CD4-positive, alpha-beta T cell treated with Interleukin-10 for 1 hour (primary cell): ENCODE measurements at places on chromosomes 1 and 21.

DNA sequence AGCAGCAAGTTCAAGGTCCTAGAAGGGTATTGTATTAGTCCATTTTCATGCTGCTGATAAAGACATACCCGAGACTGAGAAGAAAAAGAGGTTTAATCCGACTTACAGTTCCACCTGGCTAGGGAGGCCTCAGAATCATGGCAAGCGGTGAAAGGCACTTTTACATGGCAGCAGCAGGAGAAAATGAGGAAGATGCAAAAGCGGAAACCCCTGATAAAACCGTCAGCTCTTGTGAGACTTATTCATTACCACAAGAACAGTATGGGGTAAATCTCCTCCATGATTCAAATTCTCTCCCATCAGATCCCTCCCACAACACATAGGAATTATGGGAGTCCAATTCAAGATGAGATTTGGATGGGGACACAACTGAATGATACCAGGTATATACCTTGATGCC lies 409.5 kb downstream of the NTNG1 start:
- DNase-seq: no peak

DNA sequence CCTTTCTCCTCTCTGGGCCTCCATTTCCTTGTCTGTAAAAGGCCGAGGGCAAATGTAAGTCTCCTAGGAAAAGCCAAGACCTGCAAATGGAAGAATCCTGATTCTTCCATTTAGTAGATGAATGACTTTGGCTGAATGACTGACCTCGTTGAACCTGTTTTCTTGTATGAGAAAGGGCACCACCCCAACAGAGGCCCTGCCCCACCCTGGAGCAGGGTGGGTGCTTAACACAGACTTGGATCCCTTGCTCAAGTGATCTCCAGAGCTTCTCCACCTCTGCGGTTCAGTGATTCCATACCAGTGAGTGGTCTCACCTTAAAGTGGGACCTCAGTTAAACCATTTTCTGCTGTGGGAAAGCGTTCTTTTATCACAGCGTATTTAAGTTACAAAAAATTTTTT lies 39.0 kb upstream of the GUCA2B start:
- no peak for DNase-seq

DNA sequence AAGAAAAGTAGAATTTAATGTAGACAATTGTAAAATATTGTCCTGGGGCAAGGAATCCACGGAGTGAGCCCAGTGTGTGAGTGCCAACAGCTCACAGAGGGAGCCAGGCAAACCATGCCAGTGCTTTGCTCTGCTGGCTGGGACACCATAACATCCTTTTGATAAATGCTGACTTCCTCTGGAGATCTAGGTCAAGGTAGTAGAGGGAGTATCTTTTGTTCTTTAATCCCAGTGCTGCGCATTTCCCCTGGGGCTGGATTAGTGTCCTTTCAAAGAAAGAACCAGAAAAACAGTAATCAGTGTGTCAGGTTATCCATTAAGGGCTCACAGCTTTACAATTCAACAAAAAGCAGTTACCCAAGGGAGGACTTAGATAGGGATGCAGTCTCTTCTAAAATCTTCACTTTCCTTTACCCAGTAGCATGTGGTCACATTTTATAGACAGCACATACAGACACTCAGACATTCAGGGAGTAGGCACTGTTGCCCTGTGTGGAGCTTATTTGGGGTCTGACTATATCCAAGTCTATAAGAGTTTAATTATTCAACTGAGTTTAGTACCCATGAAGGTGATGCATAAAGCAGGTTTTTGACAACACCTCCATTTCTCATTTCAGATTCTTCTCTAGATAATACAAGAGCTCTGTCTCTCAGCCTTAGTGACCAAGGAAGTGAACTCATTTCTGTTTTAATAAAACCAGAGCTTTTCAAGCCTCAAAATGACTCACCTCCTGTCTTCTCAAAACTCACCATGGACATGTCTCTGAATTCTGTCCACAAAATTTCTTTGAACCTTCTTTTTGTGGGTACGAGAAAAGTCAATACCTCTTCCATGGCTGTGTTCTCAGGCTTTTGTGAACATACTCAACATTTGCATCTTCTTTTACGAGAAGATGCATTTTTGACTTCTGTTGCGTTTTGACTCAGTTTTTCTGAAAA lies 215.3 kb downstream of the BRINP2 start:
- no peak for DNase-seq

- DNase-seq: no peak
Measured at GRCh38 chr21:33069645-33069993, 322 bp upstream of the OLIG1 start.

DNA sequence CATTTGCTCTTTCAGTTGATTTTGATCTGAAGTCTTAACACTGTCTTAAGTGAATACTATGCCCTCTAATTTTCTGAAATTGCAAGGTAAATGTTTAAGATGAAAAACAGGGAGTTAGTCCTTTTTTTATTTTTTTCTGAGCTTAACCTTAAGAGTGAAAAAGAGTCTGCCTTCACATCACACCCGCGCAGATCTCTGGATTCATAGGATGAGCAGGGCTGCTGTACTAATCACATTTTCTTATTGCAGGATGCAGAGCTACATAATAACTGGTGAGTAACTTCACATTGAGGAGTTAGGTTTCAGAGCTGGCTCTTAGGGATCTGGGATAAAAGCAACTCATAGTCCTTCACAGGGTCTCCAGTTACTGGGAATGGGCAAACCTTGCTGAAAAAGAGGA lies 188.7 kb upstream of the ATP1B1 start:
- DNase-seq: no peak

- DNase-seq: peak; percentile 50
Measured at GRCh38 chr21:44337941-44338895, 972 bp downstream of the CFAP410 start.

- DNase-seq: no peak
Measured at GRCh38 chr1:161482610-161483009, 22.6 kb upstream of the FCGR2A start.

DNA sequence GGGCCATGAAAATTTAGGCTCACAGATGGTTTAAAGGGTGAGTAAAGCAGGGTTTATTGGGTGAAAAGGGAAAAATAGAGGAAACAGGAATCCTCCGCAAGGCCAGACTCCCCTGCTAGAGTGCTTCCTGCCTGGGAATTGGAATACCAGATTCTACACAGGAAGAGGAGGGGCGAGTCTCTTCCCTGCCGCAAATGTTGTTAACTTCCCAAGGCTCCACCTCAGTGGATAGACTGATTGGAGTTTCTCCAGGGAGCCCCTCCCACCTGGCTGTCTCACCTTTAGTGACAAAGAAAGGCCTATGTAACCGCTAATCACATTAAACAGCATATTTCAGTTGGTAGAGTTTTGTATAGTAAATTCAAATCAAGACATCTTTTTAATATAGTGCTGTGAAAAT lies 1450.1 kb downstream of the KCNT2 start:
- DNase-seq: no peak

DNA sequence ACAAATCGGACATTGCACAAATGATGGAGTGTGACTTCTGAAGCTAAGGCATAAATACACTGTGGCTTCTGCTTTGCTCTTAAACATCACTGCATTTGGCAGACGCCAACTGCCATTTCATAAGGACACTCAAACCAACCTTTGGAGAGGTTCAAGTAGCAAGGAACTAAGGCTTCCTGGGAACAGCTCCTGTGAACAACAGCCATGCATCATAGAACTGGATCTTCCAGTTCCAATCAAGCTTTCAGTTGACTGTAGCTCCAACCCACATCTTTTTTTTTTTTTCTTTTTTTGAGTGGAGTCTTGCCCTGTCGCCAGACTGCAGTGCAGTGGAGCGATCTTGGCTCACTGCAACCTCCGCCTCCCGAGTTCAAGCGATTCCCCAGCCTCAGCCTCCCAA lies 10.7 kb upstream of the HUNK start:
- DNase-seq: no peak

- DNase-seq: no peak
Measured at GRCh38 chr1:244210884-244211558, 159.9 kb downstream of the ZBTB18 start.

- DNase-seq: no peak
Measured at GRCh38 chr1:40653851-40654537, 11.5 kb downstream of the RIMS3 start.

GRCh38 chr1:222935239-222935900 lies 120.5 kb downstream of the DISP1 start:
- no peak for DNase-seq

GRCh38 chr1:203641503-203641890 lies 14.9 kb downstream of the ATP2B4 start:
- no peak for DNase-seq

DNA sequence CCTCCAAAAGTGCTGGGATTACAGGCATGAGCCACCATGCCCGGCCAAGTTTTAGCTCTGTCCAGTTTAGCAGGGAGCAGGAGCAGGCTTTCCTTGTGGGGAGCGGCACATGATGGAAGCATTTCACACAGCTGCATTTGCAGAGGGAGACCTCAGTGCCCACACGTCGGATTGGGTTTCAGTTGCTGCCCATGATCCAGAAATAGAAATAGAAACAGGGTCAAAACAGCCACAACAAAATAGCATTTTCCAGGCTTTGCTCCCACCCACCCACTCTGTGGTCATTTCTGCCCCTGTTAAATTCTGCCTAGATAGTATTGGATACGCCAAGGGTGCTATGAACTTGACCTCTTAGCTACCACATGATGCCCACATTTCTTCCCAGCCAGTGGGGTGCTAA lies 128.4 kb downstream of the CNIH3 start:
- no peak for DNase-seq

DNA sequence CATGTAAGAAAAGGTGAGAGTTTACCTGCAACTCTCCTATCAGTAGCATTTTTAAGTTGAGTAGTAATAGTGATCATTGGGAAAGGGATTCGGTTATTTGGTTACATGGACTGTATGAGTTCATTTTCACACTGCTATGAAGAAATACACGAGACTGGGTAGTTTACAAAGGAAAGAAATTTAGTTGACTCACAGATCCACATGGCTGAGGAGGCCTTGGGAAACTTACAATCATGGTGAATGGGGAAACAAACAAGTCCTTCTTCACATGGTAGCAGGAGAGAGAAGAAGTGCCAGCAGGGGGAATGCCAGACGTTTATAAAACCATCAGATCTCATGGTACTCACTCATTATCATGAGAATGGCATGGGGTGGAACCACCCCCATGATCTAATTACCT lies 59.3 kb upstream of the FBXO28 start:
- no peak for DNase-seq

DNA sequence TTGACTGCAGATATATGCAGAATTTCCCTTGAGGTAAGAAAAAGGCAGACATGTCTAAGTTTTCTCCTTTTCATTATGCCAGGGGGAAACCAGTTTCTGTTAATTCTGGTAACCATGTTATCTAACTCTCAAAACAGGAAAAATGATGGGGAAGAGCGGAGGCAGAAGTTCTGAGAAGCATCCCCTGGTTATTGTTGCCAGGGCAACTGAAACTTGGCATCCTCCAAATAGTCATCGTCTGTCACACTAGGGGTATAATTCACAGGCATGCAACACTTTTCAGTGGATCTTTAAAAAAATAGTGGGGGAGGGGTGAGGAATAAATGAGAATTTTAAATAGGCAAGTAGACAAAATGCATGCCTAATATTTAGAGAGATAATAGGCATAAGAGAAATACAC lies 715.3 kb upstream of the CXADR start:
- no peak for DNase-seq
